Posterior vena cava (tissue), 2 donors: ENCODE measurements at places on chromosomes 5 and 9. TPM values are rescaled to one million over a fixed set of nuclear protein-coding genes. Genes with fewer than 3 reads are reported as not detected.

DNA sequence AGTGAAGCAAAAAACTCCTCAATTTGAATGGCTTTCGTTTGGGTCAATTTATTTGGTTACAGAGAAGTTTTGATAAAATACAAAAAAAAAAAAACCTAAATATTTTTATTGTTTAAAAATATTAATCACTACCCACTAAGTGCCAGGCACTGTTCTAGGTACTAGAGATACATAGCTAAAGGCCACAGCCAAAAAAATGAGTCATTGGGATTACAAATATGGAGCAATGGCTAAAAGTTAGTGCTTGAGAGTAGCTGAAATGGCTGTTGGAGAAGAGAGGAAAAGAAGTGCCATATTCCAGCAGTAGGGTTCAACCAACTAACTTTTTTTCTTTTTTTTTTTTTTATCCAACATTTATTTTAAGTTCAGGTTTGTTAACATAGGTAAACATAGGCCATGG, 130.1 kb upstream of the PTGER4 start:
- DNase-seq: no peak

DNA sequence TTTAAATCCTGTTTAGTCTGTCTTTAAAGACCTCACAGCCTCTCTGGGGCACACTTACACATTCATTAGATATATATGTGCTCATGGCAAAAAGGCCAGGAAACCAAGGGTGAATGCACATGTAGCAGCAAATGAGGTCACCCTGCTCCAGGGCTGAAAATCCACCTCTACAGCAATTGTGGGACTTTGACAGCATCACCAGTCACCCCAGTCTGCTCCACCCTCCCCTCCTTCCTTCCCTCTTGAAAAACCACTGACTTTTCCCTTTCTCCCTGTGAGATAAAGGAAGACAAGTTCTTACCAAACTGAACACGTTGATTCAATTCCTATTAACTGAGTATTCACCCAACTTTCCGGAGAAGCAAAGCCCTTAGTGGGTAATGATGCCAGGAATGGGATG, 15.2 kb upstream of the SH3RF2 start:
- DNase-seq: no peak

Gene VCAN
- total RNA-seq: 453 TPM

Gene TMEM232
- 2.5 TPM for total RNA-seq

DNA sequence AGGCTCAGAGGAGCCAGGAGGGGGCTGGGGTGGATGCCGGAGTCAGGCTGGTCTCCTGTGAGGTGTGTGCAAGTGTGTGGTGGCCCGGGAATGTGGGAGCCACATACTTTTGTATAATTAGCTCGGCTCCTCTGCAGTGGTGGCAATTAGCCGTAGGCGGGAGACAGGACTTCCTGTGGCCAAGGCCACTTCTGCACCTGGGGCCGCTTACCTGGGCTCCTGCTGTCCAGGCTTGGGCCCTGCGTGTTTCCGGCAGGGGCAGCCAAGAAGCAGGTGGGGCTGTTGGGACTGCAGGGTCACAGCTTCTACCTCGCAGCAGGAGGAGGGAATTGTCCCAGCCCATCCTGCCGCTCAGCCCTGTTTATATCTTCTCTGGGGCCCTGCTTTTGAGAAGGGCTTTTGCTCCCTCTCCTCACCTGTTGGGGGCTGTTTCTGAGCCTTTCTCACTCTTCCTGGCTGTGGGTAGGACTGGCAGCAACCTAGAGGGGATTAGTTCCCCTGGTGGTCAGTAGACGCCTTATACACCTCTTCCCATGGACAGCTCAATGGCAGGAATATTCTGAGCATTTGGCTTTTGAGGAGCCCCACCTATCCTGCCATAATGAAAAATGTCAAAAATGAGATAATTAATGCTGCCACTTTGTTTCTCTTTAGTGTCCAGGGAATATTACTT, 145.4 kb upstream of the PITX1 start:
- no peak for DNase-seq

Gene PCSK5
- total RNA-seq: 84.2 TPM

Gene ST6GALNAC6
- 102 TPM for total RNA-seq
